ENCODE measurements at places on chromosomes 2 and 18.

DNA sequence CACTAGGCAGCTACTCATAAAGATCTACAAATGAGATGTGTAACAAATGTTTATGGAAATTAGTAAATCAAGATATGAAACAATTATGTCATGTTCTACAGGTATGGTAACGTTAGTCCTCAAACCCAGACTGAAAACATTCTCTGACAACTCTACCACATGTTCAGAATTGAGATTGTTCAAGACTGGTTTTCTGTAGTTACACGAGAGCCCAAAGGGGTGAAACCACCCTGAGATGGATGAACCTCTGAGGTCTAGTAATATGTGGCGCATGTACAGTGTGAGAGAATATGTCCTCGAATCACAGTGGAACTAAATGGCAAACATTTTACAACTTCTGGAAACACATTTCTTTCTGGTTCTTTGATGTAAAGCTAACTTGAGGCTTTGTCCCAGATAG lies 614.3 kb downstream of the ZEB2 start:
- no peak for DNase-seq

DNA sequence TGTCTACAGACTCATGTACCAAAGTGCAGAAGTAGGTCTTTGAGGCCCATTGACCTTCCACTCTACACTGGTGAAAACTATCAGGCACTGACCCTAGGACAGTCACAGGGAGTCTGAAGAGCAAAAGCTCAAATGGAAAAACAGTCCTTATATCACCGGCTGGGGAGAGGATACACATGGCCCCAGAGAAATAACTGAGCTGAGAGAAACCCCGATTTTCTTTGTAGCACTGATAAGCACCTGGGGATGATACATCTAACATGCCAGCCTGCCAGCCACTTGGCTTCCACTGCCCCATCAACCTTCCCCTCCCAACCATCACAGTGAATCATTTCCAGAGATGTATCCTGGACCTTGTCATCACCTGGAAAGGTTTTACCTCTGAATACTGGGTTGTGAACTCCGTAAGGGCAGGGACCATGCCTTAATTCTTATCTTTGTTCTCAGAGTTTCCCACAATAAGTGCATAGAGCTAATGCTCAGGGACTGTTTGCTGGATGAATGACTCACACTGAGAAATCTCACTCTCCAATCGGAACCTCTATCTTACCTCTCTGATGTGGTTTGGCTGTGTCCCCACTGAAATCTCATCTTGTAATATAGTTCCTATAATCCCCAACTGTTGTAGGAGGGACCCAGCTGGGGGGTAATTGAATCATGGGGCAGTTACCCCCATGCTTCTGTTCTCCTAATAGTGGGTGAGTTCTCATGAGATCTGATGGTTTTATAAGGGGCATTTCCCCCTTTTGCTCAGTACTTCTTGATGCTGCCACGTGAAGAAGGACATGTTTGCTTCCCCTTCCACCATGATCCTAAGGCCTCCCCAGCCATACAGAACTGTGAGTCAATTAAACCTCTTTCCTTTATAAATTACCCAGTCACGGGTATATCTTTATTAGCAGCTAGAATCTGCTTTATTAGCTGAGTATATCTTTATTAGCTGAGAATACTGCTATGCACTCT lies 37.1 kb downstream of the EVA1A start:
- DNase-seq = no peak

GRCh38 chr18:25503567-25504081 lies 151.7 kb upstream of the ZNF521 start:
- DNase-seq = peak; percentile 76

GRCh38 chr2:8515864-8516533 lies 165.9 kb upstream of the ID2 start:
- peak; percentile 35 for DNase-seq

DNA sequence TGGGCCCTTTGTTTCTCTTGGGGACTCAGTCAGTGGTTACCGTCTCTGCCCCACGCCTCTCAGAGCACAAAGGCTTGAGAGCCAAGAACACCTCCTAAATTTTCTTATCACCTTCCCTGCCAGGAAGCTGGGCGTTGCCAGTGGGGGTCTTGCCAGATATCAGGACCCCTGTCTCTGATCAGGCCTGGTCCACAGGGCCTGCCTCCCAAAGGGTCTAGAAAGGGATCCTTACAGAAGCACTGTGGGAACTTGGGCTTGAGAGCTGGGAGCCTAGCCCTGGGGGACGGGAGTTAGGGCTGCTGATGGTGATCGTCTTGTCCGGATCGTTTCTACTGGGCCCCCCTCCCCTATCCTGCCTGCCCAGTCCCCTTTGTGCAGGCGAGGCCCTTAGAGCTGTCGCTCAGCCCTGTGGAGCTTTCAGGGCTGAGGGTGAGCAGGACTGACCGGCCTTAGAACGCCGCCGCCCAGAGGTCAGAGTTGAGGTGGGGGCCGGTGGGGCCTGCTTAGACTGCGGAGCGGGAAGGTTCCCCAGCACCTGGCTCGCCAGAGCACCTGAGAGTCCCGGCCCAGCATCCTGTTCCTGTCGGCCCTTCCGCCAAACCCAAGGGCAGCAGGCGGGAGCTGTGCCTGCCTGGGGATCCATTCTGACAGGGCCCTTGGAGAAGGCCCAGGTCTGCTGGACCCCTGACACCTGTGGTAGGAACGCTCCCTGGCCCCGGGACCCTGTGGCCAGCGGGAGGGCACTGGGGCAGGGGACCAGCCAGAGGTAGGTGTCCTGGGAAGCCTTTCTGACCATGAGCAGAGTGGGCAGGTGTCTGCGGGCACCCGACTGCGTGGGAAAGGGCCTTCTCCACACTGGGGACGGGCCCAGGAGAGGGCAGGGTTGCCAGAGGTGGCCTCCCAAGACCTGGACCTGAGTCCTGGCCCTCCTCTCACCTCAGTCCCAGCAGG lies 956 bp downstream of the ESPNL start:
- peak; percentile 65 for DNase-seq

- DNase-seq = no peak
Measured at GRCh38 chr2:10370895-10371294, 68.2 kb downstream of the HPCAL1 start.

GRCh38 chr2:25831746-25832449 lies 46.4 kb downstream of the ASXL2 start:
- no peak for DNase-seq
